ENCODE measurements at places on chromosomes 16 and 17. TPM values are rescaled to one million over a fixed set of nuclear protein-coding genes. Genes with fewer than 3 reads are reported as not detected.
A peak's percentile ranks its signal among the peaks of the same experiment; 100 is the strongest.

- peak; percentile 44 for DNase-seq
These were observed at the start of gene DYNC1LI2 for GRCh38 chr16:66751303-66751991. TSS of gene DYNC1LI2 (minus strand) at chr16:66751609. CDS start at chr16:66751591, 18 bp downstream.

DNA sequence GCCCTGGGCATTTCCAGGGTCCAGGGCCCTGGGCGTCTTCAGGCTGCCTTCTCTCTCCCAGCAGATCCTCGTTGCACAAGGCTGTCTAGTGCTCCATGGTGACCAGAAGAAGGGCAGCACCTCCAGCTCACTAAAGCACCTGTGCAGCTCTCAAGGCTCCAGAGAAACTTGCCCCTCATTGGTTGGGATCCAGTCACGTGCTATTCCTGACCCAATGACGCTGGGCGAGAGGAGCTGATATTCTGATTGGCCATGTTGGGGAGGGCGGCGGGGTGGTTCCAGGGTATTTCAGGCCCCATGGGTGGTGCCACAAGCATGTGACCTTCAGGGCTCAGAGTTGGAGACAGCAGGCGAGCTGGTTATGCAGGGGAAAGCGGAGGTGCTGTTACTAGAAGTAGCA lies 309.1 kb downstream of the TOX3 start:
- DNase-seq: no peak

- no peak for DNase-seq
These were observed 96.4 kb upstream of the RPL38 start for GRCh38 chr17:74107107-74107506.

DNA sequence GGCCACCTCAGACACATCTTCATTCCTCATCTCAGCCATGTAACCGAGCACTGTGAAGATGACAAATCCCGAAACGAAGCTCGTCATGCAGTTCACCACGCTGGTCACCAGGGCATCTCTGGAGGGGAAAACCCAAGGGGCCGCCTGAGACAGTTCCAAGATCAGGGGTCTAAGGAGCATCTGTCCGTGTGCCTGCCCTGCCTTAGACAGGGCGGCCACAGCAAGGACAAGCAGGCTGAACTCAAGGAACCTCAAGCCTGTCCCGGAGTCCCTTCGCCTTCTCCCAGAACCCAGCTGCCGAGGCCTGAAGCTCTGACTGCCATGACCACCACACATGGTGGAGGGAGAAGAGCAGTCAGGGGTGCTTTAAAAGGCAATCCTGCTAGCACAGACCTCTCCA lies 22.7 kb downstream of the SLC6A4 start:
- DNase-seq: no peak

DNA sequence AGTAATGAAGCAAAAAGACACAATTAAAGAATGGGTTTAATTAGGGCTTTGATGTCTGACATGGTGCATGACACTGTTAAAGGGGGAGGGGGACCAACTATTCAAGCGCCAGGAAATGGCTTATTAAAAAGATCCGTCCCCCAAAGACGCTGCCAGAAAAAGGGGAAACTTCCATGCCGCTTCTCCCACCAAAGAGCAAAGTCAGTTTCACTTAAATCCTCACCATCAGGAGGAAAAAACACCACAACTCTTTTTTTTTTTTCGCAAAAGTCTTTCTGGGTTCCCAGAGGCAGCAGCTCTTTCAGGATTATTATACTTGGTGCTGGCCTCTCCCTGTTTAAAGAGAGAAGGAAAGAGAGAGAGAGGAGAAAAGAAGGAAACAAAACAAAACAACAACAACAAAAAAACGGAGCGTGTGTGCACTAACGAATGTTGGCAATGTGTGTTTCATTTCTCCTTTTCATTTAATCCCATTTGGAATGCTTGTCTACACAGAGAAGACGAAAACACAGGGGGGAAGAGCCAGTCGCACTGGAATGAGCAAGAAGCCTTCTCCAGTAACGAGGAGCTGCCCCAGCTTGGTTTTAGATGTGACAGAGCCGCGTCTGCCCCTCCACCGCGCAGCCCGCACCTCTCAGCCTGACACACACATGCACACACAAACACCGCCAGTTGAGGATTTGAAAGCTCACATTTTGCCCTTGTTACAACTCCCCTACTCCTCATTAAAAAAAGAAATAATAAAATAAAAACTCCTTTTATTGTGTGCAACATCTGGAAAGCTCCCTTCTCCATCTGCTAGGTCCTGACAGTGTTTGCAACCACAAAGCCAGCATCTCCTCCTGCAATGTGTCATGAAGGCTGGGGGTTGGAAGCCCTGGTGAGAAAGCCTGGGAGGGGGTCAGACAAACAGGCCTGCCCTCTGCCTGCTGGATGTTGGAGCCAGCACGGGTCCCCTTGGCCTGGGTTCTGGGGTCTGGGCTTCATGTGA lies 32.7 kb upstream of the AXIN2 start:
- no peak for DNase-seq

DNA sequence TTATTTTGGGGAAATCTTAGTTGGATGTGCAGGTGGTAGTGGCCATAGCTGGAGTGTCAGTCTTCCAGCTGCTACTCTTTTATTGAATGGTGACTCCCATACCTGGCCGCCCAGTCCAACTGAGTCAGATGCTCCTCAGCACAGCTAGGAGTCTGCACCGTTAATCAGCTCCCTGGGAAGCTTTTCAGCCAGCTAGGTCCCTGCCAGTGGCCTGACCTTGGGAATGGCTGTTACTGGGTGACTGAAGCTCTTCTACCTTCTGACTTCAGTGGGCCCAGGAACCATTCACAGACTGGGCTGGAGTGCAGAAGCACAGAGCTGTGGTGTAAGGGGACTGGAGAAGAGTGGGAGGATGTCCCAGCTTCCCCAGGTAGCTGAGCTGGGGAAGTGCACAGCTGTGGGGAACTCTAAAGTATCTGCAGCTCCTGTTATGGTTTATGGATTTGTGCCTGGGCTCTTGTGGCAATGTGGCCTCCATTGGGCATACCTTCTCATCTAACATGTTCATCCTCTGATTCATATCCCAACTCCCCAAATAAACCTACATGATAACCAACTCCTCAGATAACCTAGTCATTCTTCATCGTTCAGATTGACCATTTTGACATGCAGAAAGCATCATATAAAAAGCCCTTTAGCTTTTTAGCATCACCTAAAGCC lies 14.0 kb downstream of the ALKBH5 start:
- DNase-seq: no peak

DNA sequence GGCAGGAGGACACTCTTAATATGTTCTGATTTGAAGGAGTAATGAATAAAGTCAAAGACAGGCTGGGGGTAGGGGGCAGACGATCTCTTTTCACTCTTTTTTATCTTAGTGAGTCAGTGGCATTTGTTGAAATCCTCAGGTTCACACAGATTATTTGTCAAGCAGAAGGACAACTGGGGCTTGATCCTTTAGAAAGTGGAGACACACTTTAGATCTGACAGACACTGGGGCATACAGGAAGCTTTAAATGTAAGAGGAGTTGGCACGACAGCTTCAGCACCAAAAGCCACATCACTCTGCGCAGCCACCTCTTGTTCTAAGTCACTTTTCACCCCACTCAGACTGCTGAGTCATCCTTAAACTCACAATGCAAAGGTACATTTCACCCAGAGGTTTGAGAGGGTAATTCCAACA lies 121.5 kb downstream of the STXBP4 start:
- DNase-seq: no peak

DNA sequence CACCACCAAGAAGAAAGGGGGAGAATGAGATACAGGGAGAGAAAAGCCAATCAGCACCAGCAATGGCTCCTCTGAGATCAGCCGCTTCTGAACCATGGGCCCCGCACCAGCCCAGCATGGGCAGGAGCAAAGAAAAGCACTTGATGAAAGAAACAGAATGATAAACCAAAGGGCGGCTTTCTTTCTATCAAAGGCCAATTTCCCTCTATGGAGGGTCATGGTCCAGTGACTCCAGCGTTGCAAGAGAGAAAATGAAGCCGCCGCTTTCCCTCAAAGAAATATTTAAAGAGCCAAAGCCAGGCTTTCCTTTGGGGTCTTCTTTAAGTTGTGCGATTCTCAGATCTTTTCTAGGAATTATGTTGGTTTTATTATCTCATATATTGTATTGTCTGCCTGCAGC lies 84.8 kb upstream of the CACNG5 start:
- no peak for DNase-seq

DNA sequence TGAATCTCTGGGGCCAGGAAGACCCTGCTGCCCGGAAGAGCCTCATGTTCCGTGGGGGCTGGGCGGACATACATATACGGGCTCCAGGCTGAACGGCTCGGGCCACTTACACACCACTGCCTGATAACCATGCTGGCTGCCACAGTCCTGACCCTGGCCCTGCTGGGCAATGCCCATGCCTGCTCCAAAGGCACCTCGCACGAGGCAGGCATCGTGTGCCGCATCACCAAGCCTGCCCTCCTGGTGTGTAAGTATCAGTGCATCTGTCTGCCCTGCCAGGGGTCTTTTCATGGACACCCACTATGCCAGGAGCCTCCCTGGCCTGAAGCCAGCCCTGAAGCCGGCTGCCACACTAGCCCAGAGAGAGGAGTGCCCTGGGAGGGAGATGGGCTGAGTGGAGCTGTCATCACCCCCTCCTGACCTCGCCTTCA lies at the start of gene CETP:
TSS of gene CETP (plus strand) at position 100 of the 431 bp plus-strand sequence. CDS start at position 130, 30 bp downstream.
- no peak for DNase-seq

DNA sequence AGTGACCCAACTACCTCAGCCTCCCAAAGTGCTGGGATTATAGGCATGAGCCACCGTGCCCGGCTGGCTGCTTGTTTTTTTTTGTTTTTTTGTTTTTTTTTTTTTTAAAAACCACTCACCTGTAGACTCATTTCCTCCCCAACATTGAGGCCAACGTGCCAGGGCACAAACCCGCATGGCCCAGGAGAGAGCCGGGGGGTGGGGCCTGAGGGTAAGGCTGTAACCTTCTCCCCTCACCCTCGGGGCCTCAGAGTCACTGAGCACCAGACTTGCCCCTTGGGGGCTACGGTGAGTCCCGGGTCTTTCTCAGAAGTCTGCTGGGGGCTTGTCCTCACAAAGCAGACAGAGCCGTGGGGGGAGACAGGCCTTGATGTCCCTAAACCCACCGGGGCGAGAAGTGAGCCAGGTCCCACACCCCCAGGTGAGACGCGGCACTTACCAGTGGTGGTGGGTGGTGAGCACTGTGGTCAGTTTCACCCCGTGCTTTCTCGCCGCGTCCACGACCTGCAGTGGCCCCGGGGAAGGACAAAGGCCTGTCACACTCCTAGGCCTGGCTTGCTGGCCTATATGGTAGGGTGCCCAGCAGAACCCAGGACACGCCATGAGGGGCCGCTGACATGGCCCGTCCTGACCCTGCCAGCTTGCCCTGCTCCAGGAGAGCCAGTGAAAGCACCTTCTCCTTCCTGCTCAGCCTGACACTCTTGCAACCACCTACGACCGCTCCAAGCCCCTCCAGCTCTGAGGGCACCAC lies 4.6 kb downstream of the HAGH start:
- no peak for DNase-seq

DNA sequence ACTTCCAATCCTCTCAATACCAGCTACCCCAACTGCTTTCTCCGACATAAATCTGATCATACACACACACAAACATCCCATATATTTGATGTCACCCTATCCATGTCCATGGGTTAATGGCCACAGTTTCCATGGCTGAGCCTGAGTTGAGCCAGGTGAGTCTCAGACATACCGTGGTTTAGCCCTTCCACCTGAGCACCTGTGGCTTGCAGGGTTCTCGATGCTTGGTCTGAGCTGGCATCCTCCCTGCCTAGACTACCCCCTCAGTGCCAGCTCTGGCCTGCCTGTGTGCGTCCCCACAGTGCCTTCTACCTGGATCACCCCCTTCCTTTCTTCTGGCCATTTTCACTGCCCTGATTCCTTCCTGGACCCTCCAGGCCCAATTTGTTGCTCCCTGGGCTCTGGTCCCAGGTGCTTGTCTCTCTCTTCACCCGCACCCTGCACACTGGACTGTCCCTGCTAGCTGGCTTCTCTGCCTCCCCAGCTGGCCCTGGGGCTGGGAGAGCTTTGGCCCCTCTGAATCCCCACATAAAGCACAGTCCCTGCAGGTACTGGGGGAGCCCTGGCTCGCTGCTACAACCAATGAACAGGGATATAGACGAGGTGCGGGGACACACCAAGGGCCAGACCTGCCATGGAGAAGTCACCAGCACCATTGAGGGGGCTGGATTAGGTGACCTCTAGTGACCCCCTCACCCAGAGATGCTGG lies 7.4 kb downstream of the ELMO3 start:
- DNase-seq: no peak

- no peak for DNase-seq
These were observed 62.7 kb upstream of the ADORA2B start for GRCh38 chr17:15882058-15882720.

DNA sequence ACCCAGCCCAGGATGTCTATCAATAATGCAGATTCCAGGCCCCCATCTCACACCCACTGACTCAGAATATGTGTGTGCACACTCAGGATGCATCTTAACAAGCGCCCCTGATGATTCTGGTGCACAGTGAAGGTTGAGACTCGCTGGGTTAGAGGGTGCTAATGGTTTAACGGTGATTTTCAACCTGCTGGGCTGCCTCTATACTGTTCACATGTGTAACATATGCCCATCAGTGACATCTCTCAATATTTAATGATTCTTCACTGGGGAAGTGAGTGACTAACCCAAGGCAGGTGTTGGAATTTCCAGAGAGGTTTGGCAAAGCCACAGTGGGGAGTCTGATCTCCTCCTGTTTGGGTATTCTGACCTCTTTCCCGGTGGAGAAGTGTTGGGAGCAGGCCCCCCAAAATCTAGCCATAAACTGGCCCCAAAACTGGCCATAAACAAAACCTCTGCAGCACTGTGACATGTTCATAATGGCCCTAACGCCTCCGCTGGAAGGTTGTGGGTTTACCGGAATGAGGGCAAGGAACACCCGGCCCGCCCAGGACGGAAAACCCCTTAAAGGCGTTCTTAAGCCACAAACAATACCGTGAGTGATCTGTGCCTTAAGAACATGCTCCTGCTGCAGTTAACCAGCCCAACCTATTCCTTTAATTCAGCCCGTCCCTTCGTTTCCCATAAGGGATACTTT lies 4.1 kb upstream of the DOC2B start:
- DNase-seq: no peak

- no peak for DNase-seq
These were observed 3.0 kb downstream of the PYCARD start for GRCh38 chr16:31199430-31200041.

- no peak for DNase-seq
These were observed 1.3 kb upstream of the ALKBH5 start for GRCh38 chr17:18182110-18182977.

DNA sequence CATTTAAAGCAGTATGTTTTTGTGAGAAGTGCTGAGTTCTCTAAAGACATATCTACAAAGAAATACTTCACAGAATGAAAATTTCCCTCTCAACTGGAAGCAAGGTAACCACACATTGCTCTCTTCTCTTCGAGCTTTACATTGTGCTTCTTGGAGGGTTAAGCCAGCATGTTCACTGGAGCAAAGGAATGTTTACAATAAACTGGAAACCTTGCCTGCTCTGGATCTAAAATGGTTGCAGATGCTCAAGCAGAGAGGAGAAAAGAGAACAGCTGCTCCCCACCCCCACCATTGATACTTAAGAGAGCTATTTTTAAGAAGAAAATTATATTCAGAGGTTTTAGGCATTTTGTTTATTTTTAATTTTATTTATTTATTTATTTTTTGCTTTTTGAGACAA lies 213.1 kb downstream of the CEP112 start:
- DNase-seq: no peak

CLEC18A gene
- polyA plus RNA-seq: 73.5 TPM

SGSM2 gene
- 61.6 TPM for polyA plus RNA-seq

UMOD gene
- 70.4 TPM for polyA plus RNA-seq

P2RX1 gene
- polyA plus RNA-seq: 1.4 TPM

PDIA2 gene
- 2.5 TPM for polyA plus RNA-seq

PABPN1L gene
- not detected for polyA plus RNA-seq

CRYBA1 gene
- not detected for polyA plus RNA-seq

All from renal cortex interstitium (tissue), 15 donors.